Upper lobe of left lung (tissue), 6 donors: ENCODE measurements at places on chromosomes 2 and 18. TPM values are rescaled to one million over a fixed set of nuclear protein-coding genes. Genes with fewer than 3 reads are reported as not detected.

- no peak for DNase-seq
Observed at GRCh38 chr2:12709207-12709522, 7.6 kb upstream of the TRIB2 start.

DNA sequence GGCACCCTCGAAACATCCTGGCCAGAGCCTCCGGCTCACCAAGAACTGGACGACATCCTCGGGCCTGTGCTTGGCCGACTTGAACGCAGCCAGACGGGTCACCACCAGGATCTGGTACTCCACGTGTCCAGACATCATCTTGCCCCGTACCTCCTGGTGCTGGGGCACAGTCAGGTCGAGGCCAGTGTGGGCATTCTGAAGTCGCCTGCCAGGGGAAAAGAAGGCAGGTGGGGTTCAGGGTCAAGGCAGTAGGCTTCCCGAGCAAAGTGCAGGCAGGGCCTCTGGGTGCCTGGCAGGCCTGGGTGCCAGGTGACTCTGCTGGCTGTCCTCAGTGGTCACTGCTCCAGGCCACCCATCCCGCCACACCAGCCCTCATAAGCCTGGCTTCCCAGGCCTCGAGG, 5.6 kb downstream of the HS1BP3 start:
- DNase-seq, result no peak

- no peak for DNase-seq
Observed at GRCh38 chr2:21947046-21947445, 823.3 kb downstream of the TDRD15 start.

- DNase-seq, result no peak
Observed at GRCh38 chr2:84338069-84338468, 121.0 kb downstream of the SUCLG1 start.

- DNase-seq, result no peak
Observed at GRCh38 chr18:29171892-29172755, 995.2 kb upstream of the CDH2 start.

GRCh38 chr2:129879614-129880180, 99.8 kb upstream of the RAB6C start:
- DNase-seq, result no peak

DNA sequence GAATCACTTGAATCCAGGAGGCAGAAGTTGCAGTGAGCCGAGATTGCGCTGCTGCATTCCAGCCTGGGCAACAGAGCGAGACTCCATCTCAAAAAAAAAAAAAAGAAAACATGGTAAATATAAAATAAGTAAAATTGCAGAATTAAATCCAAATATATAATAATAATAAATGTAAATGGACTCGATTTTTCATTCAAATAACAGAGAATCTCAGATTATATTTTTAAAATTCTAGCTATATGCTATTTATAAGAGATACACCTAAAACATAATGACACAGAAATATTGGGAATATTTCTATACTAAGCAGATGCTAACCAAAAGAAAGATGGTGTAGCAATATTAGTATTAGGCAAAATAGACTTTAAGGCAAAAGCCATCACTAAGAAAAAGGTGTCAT, 15.1 kb upstream of the NEURL3 start:
- DNase-seq, result no peak

DNA sequence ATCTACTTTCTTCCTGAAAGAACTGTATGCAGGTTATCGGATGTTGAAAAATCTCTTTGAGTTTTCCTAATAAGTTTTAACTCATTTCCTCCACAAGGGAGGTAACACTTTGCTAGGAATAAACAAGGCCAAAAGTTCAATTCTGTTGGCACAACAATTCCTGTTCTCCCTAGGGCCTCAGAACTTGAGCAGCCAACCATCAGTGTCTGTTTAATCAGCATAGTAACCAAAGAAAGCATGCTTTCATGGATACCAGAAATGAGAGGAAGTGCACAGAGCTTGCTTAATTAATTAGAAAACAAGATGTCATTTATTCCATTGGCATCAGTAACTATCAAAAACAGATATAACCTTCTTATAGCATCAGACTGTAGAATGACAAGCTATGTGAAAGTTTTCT, 503.2 kb upstream of the CNTNAP5 start:
- no peak for DNase-seq

- DNase-seq, result no peak
Observed at GRCh38 chr2:150046211-150046610, 441.3 kb downstream of the RND3 start.

GRCh38 chr2:183543222-183543621, 419.0 kb downstream of the NUP35 start:
- DNase-seq, result no peak

GRCh38 chr2:42139101-42139500, 30.1 kb upstream of the EML4 start:
- no peak for DNase-seq

DNA sequence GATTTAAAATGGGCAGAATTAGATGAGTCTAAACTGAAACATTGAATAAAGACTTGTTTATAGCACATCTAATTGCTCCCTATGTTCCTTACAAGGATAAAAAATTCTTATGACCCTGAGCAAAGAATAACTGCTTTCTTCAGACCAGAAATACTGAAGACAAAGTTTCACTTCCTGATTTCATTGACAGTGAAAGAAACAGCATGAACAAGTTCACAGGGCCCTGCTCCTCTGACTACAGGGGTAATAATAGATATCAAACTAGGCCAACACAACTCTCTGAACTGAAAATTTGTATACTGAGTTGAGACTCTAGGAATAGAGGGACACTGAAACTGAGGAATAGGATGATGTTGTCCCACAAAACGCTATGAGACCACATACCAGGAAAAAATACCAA, 1383.3 kb upstream of the CDH2 start:
- no peak for DNase-seq

DNA sequence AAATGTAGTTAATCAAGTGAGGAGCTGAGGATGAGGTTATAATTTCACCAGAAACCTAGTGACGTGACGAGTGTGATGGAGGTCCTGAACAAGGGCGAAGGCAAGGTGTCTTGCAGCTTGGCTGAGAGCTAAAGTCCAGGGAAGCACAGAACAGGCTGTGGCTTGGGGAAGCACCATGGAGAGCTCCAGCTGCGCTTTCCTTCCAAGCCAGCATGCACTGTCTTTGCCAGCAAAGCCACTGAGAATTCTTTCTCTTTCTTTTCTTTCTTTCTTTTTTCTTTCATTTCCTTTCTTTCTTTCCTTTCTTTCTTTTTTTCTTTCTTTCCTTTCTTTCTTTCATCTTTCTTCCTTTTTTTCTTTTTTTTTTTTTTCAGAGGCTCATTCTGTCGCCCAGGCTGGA, 239.3 kb downstream of the FBXO15 start:
- no peak for DNase-seq

GRCh38 chr2:200216310-200216709, 90.2 kb upstream of the SPATS2L start:
- no peak for DNase-seq

Gene CNDP1
- not detected for total RNA-seq

Gene KCNE4
- total RNA-seq, result 0.30 TPM

Gene ANKRD30BL
- total RNA-seq, result not detected

Gene CRYGC
- total RNA-seq, result not detected

Gene EVX2
- total RNA-seq, result not detected

Gene FSHR
- not detected for total RNA-seq

Gene CDCA7
- total RNA-seq, result 1.1 TPM

Gene GAD1
- 0.29 TPM for total RNA-seq

Gene DOK6
- total RNA-seq, result 1.7 TPM
